H9 (cell line): ENCODE measurements at places on chromosomes 1 and 21.
A peak's percentile ranks its signal among the peaks of the same experiment; 100 is the strongest.

GRCh38 chr1:88333086-88333695, 350.9 kb upstream of the PKN2 start:
- DNase-seq = no peak

DNA sequence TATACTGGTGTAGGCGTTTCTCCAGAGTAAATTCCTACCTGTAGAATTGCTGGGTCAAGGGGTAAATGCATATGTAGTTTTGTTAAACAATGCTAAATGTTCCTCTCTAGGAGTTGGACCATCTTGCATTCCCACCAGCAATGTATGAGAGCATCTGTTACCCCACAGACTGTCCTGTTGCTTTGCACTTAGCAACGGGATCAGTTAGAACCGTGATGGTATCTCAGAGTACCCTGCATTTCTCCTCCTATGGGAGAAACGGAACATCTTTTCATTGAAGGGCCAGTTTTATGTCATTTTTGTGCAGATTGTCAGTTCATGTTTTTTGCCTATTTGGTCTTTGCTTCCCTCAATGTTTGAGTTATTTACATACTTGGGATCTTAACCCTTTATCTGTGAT, 18.0 kb upstream of the RIPPLY3 start:
- DNase-seq = no peak

DNA sequence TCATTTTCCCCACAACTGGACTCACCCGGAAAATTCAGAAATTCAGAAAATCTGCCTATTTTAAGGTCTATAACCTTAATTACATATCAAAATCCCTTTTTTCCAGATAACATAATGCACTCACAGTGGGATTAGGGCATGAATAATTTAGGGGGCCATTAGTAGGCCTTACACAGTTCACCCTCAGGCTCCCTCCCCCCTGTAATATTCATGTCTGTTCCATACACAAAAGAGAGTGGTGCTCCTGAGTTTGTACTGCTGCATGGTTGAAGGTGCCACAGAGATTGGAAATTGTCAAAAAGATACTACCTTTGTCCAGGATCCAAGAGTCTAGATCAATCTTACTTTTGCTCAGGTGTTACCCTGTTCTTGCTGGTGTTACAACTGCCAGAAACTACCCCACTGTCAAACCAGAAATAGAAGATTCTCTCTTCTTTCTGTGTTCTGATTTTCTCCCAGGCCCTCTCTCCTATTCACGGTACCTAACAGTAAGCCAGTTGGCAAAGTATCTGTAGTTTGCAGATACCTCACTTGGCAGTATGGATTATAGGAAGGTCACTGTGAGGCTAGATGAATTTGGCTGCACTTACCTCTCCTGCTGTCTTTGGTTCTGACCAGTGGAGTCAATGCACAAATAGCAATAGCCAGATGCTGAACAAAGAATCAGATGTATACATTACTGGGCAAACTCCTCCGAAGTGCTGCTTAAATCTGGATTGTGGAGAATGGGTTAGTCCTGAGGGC, 53.2 kb downstream of the C1orf198 start:
- DNase-seq = no peak

DNA sequence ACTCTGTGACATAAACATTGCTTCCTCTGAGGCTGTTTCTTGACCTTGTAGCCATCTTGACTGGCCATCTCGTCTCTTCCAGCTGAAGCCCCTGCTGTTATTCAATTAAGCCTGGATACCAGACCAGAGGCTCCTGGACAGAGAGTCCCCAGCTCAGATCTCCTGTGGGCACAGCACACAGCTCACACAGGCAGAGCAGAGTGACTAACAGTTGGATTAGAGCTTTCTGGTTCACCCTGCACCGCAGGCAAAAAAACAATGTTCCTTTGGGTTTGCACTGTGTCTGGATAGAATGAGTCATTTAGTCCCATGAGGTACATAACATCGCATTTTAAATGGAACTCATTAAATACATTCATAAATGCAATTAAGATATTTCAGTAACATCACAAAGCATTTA, 33.4 kb upstream of the USH2A start:
- DNase-seq = no peak

DNA sequence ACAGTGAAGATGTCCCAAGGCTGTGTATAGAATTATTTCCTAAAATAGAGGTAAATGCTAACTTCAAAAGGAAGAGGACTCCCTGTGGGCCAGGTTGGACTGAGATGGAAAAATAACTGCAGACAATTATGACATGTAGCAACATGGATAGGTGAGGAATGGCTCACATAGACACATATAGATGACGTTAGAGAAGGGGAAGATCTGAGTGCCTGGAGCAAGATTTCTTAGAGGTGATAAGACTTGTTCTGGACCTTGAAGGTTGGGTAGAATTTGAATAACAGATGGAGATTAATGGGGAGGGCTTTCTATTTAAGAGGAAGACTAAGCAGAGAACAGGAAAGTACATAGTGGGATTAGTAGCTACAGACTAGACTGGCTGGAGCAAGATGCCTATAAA, 76.9 kb downstream of the C1orf21 start:
- no peak for DNase-seq

GRCh38 chr1:101291562-101292380, 55.0 kb downstream of the S1PR1 start:
- no peak for DNase-seq

- DNase-seq = peak; percentile 22
These were observed 9.0 kb downstream of the TRAF5 start for GRCh38 chr1:211335522-211336157.

DNA sequence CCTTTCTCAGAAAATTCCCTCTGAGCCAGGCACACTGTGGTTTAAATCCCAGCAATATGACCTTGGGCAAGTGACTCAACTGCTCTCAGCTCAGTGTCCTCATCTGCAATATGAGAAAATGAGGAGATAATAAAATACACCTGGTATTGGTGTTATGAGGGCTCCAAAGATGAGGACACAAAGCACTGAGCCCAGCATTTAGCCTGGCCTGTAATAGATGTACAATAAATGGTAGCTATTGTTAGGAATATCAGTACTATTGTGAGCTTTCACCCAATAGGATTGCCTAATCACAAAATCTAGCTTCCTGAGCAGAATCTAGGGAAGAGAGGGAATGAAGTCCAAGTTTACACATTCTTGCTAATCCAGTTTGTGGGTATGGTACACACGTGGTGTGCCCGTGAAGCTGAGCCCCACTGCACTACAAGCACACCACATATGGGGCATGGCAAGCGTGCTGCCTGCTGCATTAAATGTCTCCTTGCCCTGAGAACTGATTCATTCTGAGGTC, 24.3 kb upstream of the SLC30A1 start:
- no peak for DNase-seq

DNA sequence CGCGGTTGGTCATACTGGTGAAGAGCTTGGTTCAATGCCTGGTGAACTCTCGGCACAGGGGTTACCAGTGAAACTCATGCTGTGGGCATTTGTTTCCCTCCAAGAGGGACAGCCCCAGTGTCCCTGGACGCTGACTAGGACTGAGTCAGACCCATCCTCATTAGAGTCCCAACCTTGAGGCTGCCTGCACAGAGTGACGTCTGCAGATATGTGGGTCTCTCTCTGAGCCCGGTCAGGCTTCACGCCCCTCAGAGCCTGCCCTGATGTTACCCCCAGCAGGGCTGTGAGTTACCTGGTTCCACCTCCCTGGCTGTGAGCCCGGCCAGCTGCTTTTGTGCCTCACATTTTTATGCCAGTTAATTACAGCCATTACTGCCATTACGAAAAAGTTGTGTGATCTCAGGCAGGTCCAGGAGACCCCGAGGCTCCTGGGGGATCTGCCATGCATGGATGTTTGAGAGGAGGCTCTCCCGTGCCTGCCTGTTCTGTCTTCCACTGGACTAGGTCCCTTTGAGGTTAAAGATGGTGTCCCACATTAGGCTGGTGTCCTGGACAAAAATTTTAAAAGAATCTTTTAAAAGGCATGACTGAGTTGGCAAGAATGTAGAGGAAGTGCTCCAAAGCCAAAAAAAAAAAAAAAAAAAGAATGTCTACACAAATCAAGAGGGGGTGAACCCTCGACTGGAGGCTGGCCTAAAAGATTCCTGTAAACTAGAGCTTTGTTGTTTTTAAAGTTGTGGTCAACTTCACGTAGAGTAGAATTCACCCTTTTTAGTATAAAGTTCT, 36.6 kb upstream of the PADI1 start:
- DNase-seq = no peak
